AG08396 (cell line): ENCODE measurements at places on chromosomes 13 and 19.

GRCh38 chr13:74289861-74290773 is 155.9 kb upstream of the KLF12 start:
- peak; percentile 17 for DNase-seq

GRCh38 chr13:30690282-30691188 is 44.8 kb upstream of the ALOX5AP start:
- peak; percentile 86 for DNase-seq

DNA sequence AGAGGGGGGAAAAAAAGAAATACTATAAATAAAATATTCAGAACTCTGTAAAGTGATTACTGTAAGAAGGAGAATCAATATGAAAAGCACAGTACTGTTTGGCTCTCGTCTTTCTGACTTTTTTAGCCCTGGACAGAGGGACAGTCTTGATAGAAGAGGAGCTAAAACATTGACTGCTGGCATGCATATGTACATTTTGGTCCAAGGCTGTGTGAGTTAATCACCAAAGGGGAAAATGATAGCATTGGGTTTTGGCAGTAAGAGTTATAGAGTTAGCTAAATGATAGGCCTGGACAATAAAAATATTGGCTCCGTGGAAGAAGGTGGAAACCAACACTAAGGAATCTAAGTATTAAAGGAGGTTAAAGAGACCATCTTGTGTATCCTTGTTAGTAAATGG is 50.3 kb downstream of the RAP2A start:
- no peak for DNase-seq

GRCh38 chr13:60448907-60449510 is 52.0 kb downstream of the TDRD3 start:
- peak; percentile 40 for DNase-seq

GRCh38 chr13:43905435-43906031 is 25.8 kb downstream of the LACC1 start:
- peak; percentile 46 for DNase-seq

DNA sequence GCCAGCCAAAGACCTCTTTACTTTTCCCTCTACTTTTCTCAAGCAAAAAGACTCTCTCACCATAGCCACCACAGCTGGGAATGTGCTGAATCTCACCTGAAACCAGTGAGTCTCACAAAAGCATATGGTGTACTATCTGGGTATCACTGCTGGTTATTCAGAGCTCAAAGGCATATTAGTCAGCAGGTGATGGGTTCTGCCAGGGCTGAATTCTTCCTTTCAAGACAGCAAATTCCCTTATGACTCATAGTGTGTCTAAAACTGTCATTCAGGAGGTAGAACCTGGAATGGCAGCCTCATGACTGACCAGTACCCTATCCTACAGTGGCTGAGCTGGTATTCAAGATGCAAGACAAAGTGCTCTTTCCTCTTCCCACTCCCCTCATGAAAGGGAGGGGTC is 2859.1 kb downstream of the PCDH9 start:
- no peak for DNase-seq

- DNase-seq, result no peak
Measured at GRCh38 chr13:31310356-31310755, 110.6 kb downstream of the B3GLCT start.

DNA sequence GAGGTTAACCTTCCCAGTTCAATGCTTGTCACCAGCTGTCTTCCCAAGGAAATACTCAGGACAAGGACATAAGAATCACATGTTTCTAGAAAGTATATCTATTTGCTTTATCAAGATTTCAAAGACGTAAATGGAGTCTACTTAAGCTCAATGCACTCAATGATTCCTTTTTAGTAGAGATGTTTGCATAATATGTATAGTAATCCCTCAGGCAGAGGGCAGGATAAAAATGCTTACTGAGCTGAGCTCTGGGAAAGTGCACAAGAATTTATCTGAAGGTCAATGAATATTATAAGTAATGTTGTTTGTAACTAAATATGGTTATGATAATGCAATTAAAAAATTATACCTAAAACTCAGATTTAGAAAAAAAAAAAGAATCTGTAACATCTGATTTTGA is 1309.4 kb upstream of the SLC10A2 start:
- DNase-seq, result no peak

DNA sequence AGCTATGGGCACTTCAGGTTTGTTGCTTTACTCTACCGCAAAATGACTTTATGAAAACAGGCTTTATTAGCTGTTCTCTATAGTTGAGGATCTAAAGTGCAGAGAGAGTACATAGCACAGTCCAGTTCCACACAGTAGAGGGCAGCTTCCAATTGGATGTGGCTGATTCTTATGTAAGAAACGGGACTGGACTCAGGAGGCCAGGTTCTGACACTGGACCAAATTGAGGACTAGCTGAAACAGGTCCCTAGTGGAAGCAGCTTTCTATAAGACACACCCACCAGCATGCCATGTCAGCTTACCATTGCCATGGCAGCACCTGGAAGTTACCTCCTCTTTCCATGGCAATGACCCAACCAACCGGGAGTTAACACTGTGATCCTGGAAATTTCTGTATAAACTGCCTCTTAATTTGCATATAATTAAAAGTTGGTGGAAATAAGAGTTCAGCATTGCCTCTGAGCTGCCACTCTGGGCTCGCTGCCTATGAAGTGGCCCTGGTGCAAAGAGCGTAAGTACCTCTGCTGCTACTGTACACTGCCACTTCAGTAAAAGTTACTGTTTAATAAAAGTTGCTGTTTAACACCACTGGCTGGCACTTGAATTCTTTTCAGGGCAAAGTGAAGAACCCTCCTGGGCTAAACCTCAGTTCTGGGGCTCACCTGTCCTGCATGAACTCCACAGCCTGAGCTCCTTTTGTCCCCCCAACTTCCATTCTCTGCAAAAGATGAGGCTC is 211.9 kb upstream of the SLC10A2 start:
- no peak for DNase-seq

- DNase-seq, result no peak
Measured at GRCh38 chr13:50094615-50095293, 79.5 kb downstream of the KCNRG start.

- no peak for DNase-seq
Measured at GRCh38 chr19:18768997-18769891, 21.9 kb downstream of the COMP start.

DNA sequence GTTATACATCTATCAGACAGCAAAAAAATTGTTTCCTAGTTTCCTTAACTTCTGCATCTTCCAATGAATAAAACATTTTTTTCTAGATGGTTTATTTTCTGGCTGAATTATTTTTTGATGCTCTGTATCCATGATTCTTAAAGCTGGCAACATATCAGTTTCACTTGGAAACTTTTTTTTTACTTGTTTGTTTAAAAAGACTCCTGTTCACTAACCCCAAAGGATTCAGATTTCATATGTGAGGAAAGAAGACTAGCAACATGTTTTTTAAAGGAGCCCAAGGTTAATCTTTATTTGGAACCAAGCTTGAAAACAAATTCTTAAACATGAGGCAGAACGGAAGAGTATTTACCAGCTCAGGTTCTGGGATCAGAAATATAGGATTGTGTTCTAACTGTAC is 632.3 kb downstream of the SLITRK6 start:
- DNase-seq, result no peak

- no peak for DNase-seq
Measured at GRCh38 chr13:88761145-88761544, 1090.0 kb downstream of the SLITRK5 start.

DNA sequence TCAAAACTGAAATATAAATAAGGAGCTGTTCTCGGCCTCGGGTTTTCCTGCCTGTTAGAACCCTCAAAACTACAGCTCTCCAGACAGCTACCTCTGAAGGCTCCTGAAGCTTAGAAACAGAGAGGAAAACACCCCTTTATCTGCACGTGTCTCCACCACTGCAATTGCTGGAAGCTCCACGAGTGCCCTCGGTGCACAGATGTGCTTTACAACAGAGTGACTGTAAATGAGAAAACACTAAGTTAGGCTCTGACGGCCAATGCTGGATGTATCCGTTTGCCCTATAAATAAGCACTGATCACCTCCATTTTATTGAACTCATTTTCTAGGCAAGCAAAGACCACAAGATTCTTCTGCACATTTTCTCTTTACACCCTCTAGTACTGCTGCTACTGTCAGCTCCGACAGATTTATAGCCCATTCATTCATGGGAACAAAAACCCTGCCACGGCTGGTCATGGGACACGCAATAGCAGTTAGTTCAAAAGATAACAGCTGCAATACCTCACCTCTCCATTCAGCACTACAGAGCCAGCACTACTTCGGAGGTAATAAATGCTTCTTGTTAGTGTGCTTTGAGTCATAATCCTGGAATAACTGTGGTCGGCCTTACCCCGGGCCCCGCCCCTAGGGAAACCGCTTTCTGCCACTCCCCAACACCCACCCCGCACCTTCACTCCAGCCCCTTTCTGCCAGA is 241.1 kb upstream of the ZNF507 start:
- no peak for DNase-seq

DNA sequence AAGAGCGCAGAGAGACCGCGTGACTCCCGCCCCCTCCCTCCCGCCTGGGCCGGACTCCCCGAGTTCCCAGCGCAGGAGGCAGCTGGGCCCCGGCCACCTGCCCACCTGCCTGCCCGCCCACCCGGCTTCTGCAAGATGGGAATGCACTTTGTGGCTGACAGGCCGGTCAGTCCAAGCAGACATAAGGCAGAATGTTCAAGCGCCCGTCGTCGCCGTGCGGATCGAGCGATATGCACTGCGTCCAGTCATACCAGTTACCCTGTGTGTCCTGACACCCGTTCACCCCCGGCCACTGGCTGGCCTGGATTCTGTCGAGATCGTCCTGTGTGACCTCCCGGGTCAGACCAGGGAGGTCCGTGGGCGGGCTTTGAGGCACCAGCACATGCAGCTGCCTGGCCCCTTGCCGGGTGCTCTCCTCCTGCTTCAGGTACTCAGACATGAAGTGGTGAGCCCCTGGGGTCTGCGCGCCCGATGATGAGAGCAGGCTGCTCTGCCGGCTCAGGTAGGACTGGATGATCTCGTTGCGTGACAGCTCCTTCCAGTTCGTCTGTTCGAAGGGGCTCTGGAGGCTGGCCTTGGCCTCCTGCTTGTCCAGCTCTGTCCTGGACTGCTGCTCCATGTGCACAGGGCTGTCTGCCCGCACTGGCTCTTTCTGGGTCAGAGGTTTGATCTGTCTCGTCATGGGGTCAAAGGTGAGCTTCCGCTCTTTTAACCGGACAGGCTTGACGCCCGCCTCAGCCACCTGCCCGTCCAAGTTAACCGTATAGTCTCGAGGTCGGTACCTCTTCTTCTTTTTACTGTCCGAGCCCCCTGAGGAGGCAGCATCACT is 3.9 kb upstream of the SLC35E1 start:
- DNase-seq, result no peak

- no peak for DNase-seq
Measured at GRCh38 chr19:45363861-45364459, 6.4 kb downstream of the ERCC2 start.

DNA sequence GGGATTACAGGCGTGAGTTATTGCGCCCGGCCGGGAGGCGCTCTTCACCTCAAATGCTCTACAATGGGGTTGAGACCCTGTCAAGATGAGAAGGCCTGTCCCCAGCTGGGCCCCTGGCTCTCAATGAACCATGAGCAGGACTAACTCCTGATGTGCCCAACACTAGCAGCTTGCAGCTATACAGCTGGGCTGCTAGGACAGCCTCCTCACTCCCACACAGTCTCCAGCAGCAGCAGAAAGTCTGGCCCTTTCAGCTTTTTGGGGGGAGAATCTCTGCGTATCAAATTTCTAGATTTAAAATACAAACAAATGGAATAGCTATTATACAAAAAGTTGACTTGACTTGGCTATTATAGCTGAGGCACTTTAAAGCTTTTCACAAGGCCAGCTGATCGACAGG is 30.2 kb downstream of the TMTC4 start:
- no peak for DNase-seq

- no peak for DNase-seq
Measured at GRCh38 chr13:45482571-45483173, 17.9 kb downstream of the COG3 start.

- peak; percentile 76 for DNase-seq
Measured at GRCh38 chr13:45325806-45326205, 15.2 kb downstream of the TPT1 start.

DNA sequence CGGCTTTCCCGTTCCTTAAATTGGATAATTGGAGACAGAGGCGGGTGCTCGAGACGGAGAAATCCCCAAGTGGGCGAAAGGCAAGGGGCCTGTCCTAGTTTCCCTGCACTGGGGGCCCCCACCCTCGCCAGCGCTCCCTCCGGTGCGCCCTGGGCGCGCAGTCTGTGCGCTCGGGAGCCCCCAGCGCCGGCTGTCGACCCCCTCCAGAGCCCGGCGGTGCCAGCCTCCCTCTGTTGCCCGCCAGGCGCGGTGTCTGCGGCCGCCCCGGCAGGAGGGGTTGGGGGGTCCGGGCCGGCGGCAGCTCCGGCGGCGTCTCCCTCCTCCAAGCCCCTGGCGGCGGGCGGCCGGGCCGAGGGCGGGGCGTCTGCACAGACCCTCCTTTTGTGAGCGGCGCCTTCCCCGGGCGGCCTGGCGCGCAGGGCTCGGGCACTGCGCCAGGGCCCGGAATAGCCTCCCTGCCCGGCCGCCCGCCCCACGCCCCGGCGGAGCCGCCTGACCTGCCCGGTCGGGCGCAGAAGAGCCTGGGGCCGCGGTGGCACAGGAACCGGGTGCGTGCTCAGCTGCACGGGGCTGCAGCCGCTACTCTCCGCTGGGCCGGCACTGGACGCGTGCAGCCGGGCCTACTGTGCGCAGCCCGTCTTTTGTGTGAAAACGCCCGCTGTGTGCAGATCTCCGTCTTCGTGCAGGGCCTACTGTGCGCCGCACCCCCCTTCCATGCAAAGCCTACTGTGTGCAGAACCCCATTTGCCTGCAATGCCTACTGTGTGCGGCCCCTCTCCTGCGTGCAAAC is 13.2 kb downstream of the GADD45B start:
- DNase-seq, result peak; percentile 81

DNA sequence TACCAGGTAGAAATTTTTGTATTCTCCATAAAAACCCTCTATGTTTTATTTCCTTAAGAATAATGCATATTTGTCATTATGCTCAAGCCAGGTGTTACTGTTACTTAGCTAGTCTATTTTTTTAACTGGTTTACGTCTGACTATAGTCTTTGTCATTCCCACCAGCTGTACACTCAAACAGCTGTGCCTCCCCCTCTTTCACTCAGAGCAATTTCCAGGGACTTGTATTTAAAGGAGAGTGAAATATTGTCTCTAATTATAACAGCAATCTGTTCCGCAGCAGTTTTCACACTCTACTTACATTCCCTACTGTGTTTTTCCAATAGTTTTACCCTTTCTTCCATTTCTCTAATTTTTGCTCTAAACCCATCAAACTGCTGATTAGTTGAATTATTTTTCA is 813.6 kb upstream of the MIR17HG start:
- no peak for DNase-seq

DNA sequence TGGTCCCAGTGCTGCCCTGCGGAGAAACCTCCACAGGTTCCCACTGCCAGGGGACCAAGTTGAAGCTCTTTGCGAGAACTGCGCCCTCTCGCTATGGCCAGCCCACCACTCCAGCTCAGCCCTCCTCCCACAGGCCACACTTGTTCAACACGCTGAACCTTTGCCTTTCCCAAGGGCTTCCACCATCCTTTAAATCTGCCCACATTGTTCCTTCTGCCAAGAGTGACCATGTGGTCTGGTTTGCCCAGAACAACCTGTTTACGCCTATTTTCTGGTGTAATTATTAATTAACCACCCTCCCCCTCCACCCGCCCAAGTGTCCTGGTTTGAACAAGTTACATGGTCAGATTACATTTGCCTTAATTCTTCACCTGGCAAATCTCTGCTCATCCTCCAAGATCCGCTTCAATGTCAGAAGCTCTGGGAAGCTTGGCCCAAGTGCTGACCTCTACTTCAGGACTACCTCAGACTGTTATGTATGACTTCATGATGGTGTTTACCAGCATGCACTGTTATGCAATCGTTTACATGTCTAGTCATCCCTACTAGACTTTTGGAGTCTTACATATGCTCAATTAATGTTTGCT is 12.0 kb upstream of the USP12 start:
- DNase-seq, result no peak
